Suppressor macrophage treated with lipopolysaccharide for 1 hour (primary cell): ENCODE measurements at places on chromosomes 4 and X.

DNA sequence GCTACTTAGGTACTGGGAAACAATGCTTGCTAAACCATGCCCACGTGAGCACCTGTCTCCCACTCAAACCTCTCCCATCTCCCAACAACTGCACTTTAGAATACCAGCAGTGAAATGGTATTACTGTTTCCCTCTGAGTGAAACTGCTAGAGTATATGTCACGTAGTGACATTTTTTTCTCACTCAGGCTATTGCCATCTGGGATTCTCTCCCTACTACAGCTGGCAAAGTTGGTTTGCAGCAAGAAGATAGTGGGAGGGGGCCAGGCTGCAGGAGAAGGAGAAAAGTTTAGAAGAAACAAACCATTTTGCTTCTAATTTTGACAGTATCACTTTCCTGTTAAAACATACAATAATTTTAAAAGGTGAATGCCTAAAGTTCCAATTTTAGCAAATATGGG lies 358.3 kb downstream of the MAPK10 start:
- DNase-seq = no peak

DNA sequence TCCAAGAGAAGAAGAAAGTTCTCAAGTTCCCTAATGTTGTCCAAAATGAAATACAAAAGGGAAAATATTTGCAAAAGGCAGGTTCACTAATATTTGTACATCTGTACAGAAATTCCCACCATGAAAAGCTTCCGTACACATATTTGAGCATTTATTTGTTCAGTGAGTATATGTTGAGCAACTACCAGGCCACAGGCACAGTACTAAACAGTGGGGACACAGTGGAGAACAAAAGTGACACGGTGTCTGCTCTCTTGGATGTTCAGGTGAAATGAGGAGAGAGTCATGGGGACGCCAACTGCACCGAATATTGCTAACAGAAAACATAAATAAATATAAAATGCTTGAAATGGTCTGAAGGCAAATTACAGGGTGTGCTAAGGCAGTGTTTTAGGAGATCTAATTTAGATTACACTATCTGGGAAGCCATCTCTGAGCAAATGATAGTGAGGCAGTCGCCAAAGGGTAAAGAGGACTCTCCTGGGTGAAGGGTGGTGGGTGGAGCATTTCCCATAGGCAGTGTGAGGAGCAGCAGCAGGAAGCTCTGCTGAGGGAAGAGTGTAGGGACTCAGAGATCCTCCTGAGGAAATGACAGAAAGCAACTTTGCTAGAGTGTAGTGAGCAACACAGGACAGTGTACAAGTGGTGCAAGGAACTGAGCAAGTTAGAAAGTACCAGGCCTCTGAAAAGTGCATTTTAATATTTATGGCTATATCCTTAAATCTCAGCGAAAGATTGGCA lies 375.2 kb downstream of the GALNTL6 start:
- DNase-seq = no peak

- peak; percentile 59 for DNase-seq
These were observed 899 bp upstream of the TMPRSS11D start for GRCh38 chr4:67884701-67885100.

DNA sequence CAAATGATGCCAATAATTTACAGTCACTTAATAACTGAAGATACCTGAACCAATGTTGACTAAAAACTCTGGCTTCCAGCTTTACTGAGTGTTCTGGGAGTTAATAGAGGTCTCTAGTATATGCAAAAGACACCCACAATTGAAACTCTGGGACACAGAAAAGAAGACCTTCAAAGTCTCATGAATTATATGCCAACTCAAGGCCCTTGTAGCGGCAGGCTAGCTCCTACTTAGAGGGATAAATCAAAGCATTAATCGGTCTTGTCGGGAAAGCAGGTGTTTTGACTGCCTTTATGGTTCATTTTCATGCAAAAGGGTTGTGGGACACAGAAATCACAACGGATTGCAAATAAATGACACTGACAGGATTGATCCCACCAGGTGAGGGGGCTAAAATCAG lies 55.9 kb downstream of the PCDH18 start:
- DNase-seq = no peak

- no peak for DNase-seq
These were observed 591.3 kb downstream of the FAM133A start for GRCh38 chrX:94265323-94265722.

GRCh38 chr4:89300060-89300459 lies 7.5 kb downstream of the GPRIN3 start:
- DNase-seq = no peak

DNA sequence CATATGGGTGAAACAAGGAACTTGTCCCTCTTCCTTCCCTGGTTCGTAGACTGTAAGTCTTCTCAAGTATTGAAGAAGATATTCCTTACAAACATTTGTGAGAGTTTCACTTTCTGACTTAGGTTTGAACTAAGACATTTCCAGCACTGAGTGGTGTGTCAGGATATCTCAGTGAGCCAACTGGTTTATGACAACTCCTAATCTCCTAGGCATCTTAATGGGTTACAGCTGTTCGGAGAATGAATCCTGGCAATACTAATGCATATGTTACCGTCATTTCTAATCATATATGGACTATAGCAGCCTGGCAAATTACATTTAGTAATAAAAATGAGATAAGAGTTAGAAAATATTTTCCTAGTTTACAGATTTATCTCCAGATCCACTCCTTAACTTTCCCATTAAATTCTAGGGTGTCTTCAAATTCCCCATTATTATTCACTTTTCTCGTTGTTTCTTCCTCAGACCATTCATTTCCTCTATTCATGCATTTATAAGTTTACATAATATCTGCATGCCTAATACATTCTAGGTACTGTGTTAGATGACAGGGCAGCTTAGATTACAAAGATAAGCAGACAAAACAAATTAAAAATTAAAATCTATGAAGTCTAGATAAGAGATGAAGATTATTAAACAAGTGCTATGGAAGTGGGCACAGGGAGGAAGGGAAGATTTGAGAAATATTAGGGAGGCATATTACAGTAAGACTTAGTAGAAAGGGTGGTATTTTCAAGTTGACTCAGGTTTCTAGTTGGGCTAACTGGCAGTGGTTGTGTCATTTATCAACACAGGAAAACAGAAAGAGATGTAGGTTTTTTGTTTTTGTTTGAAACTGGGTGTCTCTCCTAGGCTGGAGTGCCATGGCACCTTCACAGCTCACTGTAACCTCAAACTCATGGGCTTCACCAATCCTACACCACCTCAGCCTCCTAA lies 173.9 kb downstream of the WDFY3 start:
- DNase-seq = no peak

GRCh38 chr4:30256116-30256832 lies 463.9 kb upstream of the PCDH7 start:
- DNase-seq = no peak

GRCh38 chrX:63424063-63424462 lies 72.9 kb upstream of the SPIN4 start:
- DNase-seq = no peak

DNA sequence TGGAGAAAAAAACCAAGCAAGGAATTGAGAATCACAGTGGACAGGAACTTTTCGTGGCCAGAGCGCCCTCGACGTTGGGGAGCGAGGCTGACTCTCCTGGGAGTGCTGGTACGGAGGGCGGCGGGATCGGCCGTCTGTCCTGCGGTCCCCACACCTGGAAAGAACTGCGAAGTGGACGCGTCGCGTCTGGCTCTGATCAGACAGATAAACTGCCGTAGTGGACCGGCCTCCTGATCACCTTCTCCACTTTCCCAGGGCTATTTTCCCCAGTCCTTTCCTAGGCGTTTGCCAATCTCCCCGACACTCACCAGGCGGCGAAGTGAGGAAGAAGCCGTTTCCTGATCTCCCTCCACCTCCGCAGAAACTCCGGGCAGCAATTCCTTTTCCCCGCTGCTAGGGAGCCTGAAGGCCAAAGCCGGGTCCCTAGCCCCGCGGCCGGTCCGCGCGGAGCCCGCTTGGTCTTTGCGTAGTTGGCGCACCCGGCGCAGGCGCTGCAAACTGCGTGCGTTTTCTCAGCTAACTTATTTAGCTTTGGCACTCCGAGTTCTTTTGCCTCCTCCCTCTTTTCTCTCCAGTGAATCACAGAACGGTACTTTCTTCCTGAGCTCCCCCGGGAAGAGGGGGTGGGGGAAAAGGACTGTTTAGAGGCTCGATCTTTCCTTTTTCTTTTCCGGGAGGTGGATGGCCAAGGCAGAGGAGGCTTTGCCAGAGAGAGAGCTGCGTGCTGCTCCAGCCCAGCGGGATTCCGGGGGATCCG lies at the start of gene ARSJ:
Gene ARSJ, minus strand, starts transcription at position 500 of the 757 bp plus-strand sequence. CDS start 813 bp downstream, outside the sequence.
- DNase-seq = peak; percentile 32

GRCh38 chr4:102629673-102630072 lies 128.5 kb downstream of the NFKB1 start:
- no peak for DNase-seq
